ENCODE measurements at places on chromosomes 2 and 18.

- DNase-seq: no peak
These were observed 1319.3 kb upstream of the CDH2 start for GRCh38 chr18:29496152-29496680.

DNA sequence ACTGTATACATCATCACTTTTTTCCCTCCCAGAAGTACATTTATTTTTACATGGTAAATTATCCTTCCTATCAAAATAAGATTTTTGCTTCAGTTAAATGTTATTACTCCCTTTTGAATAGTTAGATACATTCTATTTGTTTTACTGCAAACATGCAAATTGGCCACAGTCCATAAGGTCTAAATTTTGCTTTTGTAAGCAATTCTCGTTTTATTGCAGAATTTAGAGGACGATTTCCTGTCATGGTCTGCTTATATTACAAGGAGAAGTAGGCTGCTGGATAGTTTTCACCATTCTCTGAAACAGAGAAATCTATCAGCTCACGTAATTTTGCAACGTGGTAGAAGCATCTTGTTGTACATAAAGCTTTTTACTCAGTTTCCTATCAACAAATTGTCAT lies 1632.5 kb downstream of the LRP1B start:
- no peak for DNase-seq

DNA sequence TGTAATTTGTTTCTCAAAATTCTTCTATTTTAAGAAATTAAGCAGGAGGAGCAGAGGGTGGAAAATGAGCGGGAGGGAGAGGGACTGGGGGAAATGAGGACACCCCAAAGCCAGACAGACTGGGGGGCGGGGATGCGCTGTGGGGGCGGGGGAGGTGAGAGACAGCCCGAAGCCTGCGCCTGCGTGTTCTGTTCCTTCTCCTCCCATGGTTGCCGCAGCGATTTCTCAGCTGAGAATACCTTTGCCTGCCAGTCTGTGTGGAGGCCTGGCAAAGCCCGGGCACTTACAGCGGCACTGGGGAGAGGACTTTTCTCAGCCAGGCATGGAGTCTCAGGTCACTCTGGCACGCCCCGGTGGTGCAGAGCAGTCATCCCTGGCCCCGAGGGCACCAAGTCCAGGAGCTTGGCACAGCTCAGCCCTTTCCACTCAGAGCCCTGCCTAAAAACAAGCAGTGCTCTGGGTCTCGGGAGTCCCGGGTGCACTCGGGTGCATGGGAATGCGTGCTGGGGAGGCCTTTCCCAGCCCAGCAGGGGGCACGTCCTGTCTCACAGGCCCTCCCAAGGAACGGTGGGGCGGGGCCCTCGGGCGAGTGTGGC lies 289.3 kb upstream of the HS6ST1 start:
- DNase-seq: peak; percentile 40

DNA sequence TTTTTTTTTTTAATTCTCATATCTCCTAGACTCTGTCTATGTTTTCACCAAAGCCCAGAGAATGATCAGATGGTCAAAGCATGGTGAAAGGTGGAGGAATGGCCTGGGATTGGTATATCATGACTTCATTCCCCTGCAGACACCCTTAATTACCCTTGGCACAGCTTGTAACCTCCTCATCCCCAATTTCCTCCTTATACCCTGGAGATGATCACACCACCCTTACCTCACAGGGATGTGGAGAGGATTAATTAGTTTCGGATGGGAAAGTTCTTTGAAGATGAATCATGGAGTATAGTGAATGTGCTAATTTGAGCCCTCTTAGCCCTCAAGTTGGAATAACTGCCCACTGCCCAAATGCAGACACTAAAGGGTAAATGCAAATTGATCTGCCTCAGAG lies 138.0 kb upstream of the LYPD6 start:
- no peak for DNase-seq

GRCh38 chr2:121377646-121378045 lies 92.6 kb upstream of the TFCP2L1 start:
- DNase-seq: no peak

DNA sequence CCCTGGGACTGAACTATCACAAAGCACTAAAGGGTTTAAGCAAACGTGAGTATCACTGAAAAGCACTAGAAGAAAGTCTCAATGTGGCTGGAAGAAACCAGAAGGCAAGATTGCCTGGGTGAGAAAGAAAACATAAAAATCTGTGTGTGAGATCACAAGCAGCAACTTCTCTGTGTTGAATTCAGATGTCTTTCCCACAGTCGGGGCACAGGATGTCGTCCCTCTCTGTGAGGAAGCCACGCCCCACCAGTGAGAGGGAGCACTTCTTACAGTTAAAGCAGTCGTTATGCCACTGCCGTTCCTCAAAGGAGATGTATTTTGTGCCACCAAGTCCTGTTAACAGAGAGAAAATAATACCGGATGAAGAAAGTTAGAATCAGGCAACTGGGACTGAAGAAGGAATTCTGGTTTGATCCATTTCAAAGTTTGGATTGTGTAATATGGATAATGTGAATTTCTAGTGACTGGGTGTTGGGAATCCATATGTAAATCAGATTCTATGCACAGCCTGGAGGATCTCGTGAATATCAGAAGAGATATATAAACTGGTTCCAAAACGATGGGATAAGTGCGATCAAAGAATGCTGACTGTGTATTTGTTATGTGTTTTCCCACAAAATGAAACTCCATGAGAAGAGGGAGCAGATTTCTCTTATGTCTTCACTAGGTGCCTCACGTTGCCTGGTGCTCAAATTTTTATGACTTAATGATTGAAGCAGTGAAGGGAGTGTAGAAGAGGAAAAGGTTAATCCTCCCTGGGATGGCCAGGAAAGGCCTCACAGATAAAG lies 24.0 kb downstream of the C2orf49 start:
- DNase-seq: no peak

DNA sequence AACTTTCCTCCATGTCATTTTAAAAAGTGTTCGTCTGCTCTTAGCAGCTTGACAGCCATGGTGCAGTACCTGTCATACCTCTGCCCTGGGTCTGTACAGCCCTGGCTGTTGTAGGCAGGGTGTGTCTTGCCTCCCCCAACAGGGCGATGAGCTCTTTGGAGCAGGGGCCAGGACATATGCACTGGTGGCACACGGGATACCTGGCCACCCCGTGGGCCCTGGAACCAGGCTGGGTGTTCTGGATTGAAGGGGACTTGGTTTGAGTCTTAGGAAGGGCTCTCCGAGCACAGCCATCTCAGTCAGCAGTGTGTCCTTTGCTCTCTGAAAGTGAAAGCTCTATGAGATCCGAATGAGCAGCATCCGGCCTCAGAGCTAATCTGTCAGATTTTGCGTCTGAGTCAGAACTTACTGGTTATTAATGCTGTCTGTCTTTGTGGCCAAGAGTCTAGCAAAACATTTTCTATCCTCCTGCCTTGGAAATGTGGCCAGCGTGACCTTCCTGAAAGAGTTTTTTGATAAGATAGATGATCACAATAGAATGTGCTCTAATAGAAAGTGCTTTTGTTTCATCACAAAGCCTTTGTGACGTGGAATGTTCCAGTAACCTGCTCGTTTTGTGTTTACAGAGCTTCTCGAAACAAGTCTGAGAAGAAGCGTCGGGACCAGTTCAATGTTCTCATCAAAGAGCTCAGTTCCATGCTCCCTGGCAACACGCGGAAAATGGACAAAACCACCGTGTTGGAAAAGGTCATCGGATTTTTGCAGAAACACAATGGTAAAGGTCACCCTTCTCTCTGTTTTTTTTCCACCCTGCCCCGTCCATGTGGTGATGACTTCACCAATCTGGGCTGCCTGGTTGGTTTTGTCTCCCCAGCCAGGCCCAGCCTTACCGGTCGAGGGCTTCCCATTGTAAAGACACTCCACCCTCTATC lies 77.3 kb upstream of the RPL31 start:
- DNase-seq: no peak

GRCh38 chr18:33749834-33750233 lies 171.8 kb downstream of the ASXL3 start:
- DNase-seq: no peak

- no peak for DNase-seq
These were observed 538.5 kb upstream of the ZEB2 start for GRCh38 chr2:145058457-145058856.

DNA sequence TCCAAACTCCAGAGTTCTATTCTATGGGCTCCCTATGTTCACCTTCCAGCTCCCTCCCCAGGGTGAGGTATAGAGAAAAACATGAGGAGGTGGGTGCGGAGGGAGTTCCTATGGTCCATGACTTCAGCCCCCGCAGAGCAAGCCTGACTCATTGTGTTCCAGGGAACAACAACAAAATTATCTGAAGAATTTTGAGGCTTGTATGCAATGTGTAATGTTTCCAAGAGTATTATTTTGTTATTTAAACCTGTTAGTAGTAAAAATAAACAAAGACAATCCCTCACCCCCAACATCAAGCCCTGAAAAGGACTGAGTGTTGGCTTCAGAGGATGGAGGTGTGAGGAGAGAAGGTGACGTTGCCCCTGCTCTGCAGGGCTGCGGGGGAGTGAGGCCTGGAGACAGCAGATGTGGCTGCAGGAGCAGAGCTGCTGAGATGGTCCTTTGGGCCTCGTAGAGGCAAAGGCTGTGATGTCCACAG lies 29.0 kb downstream of the LAMA3 start:
- no peak for DNase-seq

GRCh38 chr2:181958726-181959125 lies 26.9 kb upstream of the PPP1R1C start:
- DNase-seq: no peak

- DNase-seq: no peak
These were observed 98.1 kb upstream of the RGPD4 start for GRCh38 chr2:107728586-107728985.

DNA sequence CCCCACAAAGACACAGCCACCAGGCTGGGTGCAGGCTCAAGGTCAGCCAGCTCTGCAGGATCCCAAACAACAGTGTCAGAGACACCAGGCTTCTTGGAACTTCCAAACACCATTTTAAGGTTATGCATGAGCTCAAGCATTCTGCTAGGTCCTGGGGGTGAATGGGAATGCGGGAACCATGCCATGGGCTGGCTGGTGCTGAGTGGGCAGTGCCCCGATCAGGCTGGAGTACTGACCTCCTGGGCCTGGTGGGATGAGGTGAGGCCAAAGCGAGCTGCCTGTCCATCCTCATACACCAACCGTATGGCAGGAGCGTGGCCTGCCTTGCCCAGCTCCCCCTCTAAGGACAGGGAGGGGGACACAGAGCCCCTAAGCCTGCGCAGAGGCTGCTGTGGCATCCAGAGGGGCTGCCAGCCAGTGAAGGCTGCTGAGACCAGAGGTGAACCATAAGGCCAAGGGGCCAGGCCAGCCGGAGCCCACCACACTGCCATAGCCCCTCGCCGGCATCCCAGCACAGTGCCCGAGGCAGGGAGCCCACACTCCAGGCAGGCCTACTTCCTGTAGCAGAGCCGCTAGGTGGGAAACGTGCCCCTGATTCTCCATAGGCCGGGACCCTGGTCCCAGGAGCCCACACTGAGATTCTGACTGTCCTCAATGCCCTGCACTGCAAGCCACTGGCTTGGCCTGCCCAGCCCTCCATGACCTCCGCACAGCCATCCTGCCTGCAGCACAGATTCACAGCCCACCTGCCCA lies 135.0 kb downstream of the HDAC4 start:
- no peak for DNase-seq

DNA sequence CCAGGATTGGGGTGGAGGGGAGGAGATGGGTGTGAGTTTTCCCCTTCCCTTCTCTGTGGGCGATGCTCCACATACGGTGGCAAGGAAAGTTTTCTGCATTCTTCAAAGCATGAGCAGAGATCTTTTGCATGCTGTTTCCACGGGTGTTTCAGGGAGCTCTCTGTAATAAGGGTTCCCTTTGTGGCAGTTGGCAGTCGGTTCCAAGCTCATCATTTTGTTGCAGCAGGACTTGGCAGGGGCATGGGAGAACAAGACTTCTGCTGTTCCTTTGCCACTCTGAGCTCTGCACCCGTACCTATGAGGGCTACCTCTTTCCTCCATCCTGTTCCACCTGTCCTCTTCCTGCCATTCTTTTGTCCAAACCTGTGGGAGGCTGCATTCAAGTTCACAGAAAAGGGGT lies 71.3 kb upstream of the SPRED2 start:
- no peak for DNase-seq

- DNase-seq: peak; percentile 42
These were observed 899 bp upstream of the GFPT1 start for GRCh38 chr2:69387770-69388481.

- DNase-seq: no peak
These were observed 4.3 kb upstream of the GALNT1 start for GRCh38 chr18:35577045-35577848.

- no peak for DNase-seq
These were observed 193.3 kb upstream of the SPHKAP start for GRCh38 chr2:228374741-228375140.

DNA sequence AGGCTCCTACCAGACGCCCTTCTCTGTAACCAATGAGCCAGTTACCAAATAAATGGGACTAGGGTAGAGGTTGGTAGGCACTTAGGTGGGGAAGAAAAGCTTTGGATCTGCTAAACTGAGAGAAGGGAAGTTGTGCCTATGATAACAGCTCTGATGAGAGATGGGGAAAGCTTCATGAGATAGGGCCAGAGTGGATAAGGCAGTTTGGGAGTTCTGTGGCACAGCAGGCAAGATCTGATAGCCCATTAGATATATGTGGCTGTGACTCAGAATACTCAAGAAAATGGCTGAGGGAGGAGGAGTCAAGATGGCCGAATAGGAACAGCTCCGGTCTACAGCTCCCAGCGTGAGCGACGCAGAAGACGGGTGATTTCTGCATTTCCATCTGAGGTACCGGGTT lies 99.8 kb downstream of the PDE11A start:
- DNase-seq: no peak

GRCh38 chr2:157838442-157839161 lies 37.5 kb downstream of the ACVR1 start:
- peak; percentile 55 for DNase-seq

DNA sequence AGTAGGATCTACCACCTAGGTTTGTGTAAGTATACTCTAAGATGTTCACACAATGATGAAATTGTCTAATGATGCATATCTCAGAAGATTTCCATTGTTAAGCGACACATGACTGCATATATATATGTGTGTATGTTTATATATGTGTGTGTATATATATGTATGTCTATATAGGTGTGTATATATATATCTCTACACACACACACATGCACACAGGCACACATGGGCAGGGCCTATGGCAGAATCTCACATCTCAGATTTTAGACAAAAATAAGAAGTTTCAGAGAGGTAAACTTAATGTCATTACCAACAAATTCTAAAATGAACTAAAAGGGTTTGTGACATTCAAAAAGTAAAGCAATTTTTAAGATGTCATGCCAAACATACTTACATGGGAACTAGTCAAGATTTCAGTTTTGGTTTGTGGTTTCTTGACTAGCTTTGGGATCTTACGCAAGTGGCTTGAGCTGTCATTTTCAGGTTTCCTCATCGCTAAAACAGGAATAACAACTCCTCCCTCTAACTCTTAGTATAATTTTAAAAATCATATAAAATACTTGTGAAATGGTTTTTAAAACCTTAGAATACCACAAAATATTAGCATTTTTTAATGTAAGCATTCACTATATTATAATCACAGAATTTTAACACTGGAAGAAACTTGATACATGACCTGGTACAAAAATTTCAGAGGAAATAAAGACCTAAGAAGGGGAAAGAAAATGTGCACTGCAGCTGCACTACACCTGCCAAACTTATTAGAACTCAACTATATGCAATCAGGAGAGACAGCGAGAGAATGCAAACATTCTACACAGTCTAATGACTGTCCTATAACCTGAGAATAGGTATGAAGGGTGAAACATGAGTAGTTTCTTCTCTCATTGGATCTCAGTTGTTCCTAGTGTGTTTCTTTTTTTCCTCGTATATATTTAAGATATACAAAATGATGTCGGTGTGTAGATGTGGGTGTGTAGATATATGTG lies 75.7 kb downstream of the TTC21B start:
- no peak for DNase-seq
